Activated naive CD4-positive, alpha-beta T cell treated with anti-CD3 and anti-CD28 coated beads for 36 hours (primary cell): ENCODE measurements at places on chromosomes 16 and 17. TPM values are rescaled to one million over a fixed set of nuclear protein-coding genes. Genes with fewer than 3 reads are reported as not detected.

Gene TEKT1
- total RNA-seq, result not detected

Gene C16orf92
- total RNA-seq, result not detected

Gene SMTNL2
- total RNA-seq, result not detected

Gene PPM1E
- total RNA-seq, result 0.05 TPM

Gene WDR45B
- 23.2 TPM for total RNA-seq

Gene RNF43
- 0.91 TPM for total RNA-seq

Gene LRRC37A
- 2.4 TPM for total RNA-seq

Gene FBXL20
- total RNA-seq, result 14.2 TPM

Gene CENPN
- total RNA-seq, result 65.1 TPM

Gene PIK3R5
- total RNA-seq, result 15.9 TPM

Gene CANT1
- total RNA-seq, result 51.0 TPM

Gene EVI2B
- 9.9 TPM for total RNA-seq

Gene CD79B
- 24.3 TPM for total RNA-seq

Gene CCL4
- total RNA-seq, result 4.6 TPM

Gene LGALS9
- total RNA-seq, result 81.1 TPM

Gene MRM1
- 11.3 TPM for total RNA-seq

Gene DNAH2
- not detected for total RNA-seq

Gene MRPL28
- 74.0 TPM for total RNA-seq
